ENCODE measurements at places on chromosomes 4 and X. TPM values are rescaled to one million over a fixed set of nuclear protein-coding genes. Genes with fewer than 3 reads are reported as not detected.

GRCh38 chr4:184453365-184454160 is 20.8 kb downstream of the IRF2 start:
- no peak for DNase-seq

- DNase-seq: no peak
Observed at GRCh38 chrX:32280921-32281320, 930.4 kb downstream of the DMD start.

DNA sequence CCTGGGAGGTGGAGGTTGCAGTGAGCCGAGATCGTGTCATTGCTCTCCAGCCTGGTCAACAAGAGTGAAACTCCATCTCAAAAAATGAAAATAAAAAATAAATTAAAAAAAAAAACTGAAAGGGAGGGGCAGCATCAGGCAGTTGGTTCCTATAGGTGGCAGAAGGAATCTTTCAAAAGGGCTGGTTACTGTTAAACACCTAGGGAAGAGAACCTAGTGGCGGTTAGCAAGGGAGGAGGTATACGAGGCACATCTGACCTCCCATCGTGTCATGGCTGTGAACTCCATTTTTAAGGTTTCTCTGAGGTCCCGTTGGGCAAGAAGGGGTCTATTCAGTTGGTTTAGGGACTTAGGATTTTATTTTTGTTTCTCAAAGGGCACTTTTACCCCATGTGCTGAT is 150.1 kb downstream of the SLC7A11 start:
- no peak for DNase-seq

ADH4 gene
- not detected for total RNA-seq

DNA sequence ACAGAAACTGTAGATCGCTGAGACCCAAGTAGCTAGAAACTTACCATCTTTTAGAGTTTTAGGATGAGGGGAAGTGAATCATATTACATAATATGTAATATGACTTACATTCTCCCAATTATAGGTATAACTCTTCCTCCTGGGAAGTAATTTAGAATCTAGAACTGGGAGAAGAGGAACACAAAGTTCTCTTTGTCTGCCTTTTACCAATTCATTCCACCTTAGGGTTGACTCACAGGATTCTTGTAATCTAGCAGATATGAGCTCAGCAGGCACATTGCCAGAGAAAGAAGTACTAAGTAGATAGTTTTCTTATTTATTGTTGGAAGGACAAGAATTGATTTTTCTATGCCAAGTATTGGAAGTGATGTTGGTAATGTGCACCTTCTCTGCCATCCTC is 58.0 kb upstream of the CCSER1 start:
- DNase-seq: no peak

All from neural crest cell (in vitro differentiated cells).